ENCODE measurements at places on chromosomes 2 and 18. TPM values are rescaled to one million over a fixed set of nuclear protein-coding genes. Genes with fewer than 3 reads are reported as not detected.

DNA sequence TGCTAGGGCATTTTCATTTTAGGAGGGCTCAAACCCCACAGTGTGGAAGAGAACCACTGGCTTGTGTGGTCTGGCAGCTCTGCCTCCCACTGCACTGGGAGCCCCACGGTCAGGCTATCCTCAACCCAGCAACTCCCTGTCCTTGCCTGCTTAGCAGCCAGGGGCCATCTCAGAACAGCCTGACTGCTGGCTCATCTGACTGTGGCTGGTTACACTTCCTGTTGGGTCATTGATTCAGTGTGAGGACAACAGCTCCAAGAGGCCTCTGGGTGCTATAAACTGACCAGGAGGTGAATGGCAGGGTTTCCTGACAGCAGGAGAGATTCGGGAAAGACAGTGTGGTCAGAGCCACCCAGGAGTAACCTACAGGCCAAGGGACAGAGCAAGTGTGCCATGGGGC, 40.1 kb downstream of the AMER3 start:
- no peak for DNase-seq

DNA sequence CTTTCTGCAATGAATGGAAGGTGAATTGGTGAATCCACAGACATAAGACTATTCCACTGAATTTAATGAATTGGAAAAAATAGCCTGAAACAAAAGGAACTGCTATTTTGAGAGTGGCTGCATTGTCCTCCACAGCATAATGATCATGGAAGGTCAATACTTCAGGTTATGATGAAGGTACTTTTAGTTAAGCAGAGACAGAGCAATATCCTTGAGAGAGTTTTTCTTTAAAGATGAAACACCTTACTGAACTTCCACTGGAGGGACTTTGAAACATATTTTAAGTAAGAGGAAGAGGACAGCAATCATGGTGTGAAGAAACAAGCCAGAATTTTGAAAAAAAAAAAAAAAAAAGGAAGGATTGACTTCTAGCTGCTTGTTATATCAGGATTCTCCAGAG, 68.8 kb upstream of the DPP10 start:
- no peak for DNase-seq

- no peak for DNase-seq
These were observed 21.9 kb downstream of the PELI1 start for GRCh38 chr2:64122358-64122757.

GRCh38 chr2:11154016-11154922, 998 bp upstream of the SLC66A3 start:
- DNase-seq: no peak

The GYPC gene
- 113 TPM for total RNA-seq

The INO80B gene
- 18.0 TPM for total RNA-seq

GRCh38 chr18:73590950-73591349, 556.7 kb downstream of the FBXO15 start:
- no peak for DNase-seq

DNA sequence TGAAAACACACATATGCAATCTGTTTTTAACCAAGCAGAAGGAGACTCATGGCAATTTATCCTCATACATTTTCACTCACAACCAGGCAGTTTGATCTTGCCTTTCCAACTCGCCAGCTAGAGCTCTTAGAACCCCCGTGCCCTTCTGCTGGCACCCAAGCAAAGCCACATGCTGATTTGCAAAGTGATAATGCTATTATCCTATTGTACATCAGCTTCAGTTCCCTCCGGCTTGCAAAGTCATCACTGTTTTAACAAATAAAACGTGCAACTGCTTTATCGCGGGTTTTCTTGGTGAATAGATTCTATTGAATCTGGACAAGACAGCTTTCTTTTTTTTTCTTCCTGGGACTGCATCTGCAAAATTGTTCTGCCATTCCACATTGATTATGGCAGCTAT, 314.6 kb downstream of the LNPK start:
- DNase-seq: no peak

DNA sequence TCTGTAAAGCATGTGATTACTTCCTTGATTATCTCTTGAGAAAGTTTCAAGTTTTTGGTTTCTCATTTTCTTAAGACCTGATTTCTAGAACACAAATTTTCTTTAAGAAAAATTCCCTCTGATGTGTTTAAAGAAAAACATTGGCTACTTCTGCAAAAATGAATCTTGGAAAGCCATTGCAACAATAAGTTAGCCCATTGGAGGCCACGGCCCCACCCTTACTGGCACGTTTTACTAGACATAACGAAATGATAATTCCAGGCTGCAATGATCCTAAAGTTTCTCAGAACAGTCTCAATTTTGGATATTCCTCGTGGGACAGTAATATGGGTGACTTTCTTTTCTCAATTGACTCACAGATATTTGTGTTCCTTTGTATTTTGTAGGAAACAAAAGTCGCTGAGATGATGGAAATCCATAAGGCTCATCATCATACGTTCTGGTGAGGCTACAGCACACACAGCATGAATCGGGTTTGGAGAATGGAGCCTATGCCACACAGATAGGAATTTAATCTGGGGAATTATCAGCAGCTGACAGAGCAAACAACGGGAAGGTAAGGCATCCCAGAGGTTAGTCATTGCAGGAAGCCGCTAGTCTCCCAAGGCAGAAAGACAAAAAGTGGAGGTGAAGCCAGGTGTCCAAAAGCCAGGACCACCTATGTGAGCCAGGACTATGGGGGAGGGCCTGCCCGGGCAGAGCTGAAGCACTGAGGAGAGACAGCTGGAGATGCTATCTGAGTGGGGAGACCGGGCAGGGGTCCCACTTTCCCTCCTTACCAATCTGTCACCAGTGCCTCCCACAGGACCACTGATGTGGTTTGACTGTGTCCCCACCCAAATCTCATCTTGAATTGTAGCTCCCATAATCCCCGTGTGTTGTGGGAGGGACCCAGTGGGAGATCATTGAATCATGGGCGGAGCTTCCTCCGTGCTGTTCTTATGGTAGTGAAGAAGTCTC, 35.9 kb downstream of the SOWAHC start:
- no peak for DNase-seq

DNA sequence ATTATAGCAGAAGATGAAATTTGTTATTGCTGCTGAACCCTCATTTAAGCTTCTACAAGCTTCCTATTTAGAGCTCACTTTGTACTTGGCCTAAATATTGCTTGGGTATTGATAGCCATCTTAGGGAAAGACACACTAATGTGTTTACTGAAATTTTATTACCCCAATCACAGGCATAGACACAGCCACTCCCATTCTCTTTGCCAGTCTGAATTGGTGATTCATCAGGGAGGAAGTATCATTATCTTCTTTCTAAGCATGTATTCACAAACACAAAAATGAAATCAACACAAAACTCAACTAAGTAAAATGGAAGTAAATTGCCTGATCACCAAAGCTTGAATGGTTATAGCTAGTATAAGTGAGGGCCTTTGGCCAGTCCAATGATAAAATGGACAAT, 666.3 kb downstream of the TSN start:
- no peak for DNase-seq

DNA sequence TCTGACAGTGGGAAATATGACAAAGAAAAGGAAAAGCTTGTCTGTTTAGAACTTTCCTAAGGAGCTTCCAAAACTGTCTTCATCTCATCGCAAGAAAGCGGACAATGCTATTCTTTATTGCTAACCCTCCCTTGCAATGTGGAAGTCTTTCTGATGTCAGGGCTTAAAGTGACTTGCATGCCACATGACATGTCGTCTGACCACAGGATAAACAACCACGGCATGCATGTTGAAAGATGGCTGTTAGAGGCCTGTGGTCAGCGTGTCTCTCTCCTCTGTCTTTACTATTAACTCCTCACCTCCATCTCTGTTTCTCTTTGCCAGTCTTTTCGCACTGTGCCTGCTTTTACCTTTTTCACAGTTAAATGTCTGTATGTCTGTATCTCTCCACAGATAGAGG, 389.8 kb downstream of the LNPK start:
- no peak for DNase-seq

DNA sequence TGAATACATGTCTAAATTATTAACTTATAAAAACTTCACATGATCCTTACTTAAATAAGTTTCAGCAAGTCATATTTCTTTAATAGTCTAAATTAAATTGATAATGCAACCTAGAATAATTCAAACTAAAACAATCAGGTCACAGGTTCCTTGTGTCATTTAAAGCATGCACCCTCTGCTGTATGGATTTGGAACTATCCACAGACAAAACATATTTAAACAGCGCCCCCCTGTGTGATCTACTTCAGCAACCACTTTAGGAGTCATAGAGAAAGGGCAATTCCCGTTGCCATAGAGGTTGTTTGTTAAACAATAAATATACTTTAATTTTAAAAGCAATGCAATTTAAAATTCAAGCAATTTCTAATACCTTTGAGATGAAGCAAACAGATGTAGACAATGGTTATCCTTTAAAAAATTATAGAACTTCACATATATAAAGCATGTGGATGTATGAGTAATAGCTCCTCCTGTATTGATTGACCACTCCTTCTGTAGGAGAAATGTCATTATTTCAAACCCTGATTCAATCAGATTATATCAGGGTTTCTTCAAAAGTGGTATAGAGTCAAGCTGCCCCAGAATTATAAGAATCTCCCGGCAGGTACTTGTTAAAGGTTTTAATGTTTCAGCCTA, 21.2 kb downstream of the GRB14 start:
- no peak for DNase-seq

DNA sequence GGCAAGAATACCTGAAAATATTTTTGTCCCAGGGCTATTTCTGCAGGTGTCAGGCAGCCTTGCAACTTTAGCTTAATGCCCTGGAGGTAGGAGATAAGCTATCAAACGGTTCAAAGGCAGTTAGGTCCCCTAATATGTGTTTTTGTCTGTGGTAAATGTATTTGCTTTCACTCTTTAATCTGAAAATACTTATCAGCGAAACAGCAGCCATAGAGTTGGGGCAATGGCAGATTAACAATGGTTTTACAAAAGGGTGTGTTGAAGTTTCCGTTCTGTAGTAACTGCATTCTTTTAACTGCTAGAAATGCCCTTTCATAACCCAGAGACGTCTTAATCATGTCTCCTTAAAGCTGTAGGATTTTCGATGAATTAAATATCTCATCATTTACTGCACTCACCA, 265.0 kb upstream of the TRIB2 start:
- DNase-seq: no peak

DNA sequence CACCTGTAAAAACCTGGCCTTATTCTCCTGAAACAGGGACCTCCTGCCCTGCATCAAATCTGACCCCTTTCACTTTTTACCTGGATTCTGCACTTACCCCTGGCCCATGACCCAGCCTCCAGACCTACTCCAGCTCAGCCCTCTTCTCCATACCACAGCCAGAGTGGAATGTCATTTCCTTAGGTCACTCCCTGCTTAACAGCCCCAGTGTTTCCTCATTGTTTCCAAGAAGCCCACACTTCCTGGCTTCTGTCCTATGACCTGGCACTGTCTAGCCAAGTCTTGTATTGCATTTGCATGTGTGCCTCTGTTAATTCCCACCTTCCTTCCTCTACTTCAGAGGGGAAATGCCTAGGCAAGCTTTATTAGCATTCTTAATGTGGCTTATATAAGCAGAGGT, 51.4 kb upstream of the TRIB2 start:
- DNase-seq: no peak
